ENCODE measurements at places on chromosomes 12 and 14. TPM values are rescaled to one million over a fixed set of nuclear protein-coding genes. Genes with fewer than 3 reads are reported as not detected.

- H3K27me3 ChIP-seq, result no peaks in the 10 kb centered on the region
- DNase-seq, result no peak
- no peak overlapping the region for H3K4me3 ChIP-seq
- no peak overlapping the region for H3K27ac ChIP-seq
- no peaks in the 10 kb centered on the region for H3K4me1 ChIP-seq
These were observed 329.6 kb downstream of the ADGRD1 start for GRCh38 chr12:131283191-131283861.

GRCh38 chr12:74732164-74732784, 194.6 kb downstream of the ATXN7L3B start:
- H3K27me3 ChIP-seq, result no peaks in the 10 kb centered on the region
- no peaks in the 10 kb centered on the region for H3K4me1 ChIP-seq
- DNase-seq, result no peak
- no peak overlapping the region for H3K4me3 ChIP-seq
- no peaks in the 10 kb centered on the region for H3K36me3 ChIP-seq

- no peaks in the 10 kb centered on the region for H3K36me3 ChIP-seq
- H3K4me3 ChIP-seq, result no peak overlapping the region
- H3K27ac ChIP-seq, result no peak overlapping the region
- DNase-seq, result no peak
These were observed 3.1 kb upstream of the GPX2 start for GRCh38 chr14:64945431-64946178.

GRCh38 chr12:78157199-78157598, 326.5 kb downstream of the NAV3 start:
- H3K4me1 ChIP-seq, result no peaks in the 10 kb centered on the region
- H3K27me3 ChIP-seq, result no peaks in the 10 kb centered on the region

DNA sequence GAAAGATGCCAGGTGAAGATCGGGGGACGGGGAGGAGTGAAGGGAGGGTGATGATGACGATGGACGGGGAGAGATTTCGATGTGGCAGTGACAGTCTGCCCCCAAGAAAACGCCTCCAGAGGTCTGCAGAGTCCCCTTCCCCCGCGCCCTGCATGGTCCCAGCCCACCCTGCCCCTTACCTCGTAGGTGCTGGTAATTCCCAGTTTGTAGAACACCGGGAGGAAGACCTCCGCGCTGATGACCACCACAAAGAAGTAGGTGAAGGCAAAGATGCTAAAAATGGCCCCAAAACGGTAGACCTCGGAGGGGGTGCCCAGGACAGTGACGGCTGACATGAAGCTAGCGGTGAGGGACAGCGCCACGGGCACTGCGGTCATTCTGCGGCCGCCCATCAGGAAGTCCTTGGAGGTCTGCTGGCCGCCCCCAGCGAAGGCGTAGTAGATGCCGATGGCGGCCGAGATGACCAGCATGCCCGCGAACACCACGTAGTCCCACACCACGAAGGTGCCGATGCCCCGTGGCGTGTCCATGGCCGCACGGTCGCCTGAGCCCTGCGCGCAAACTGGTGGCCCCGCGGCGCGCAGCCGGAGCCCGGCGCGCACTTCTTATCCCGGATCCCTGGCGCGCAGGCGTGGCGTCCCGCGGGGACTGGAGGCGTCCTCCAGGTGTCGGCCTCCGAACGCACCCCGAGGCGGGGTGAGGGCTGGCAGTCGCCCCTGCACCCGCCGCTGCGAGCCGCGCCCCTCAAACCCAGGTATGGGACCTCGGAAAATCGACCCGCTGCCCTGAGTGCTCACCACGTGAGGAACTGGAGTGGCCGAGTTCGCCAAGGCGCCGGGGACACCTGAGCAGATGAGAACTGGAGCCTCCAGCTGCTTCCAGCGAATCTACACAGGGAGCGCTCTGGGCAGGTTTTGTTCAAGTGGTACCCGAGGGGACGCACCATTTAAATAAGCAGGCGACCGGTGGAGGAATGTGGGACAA, at the start of gene SLC5A8:
TSS of gene SLC5A8 (minus strand) at position 920 of the 984 bp plus-strand sequence. CDS start at position 530, 390 bp downstream.
- DNase-seq, result peak; percentile 77
- no peaks in the 10 kb centered on the region for H3K36me3 ChIP-seq
- H3K27me3 ChIP-seq, result peaks cover 52% of the 10 kb centered on the region
- H3K4me3 ChIP-seq, result peak within 1 kb of the TSS; percentile 61

GRCh38 chr12:109432842-109433304, 44.2 kb downstream of the KCTD10 start:
- no peak overlapping the region for H3K27ac ChIP-seq
- H3K4me3 ChIP-seq, result no peak overlapping the region
- no peaks in the 10 kb centered on the region for H3K4me1 ChIP-seq
- H3K36me3 ChIP-seq, result no peaks in the 10 kb centered on the region
- DNase-seq, result peak; percentile 81

DNA sequence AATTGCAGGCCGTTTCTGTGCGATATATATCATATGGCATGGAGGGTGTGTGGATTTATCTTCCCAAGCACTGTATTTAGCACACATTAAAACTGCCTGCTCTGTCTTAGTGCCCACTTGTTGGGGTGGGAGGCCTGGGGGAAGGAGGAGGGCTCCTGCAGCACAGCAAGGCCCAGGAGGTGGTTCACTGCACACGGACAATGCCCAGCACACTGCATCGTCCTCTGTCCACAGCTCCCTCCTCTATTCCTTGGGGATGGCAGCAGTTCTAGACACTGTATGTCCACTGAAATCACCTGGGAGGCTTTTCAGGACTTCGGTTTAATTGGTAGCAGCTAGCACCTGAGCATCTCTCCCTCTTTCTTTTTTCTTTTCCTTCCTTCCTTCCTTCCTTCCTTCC, 161.2 kb downstream of the KTN1 start:
- DNase-seq, result no peak
- peaks cover 18% of the 10 kb centered on the region for H3K4me1 ChIP-seq
- no peaks in the 10 kb centered on the region for H3K27me3 ChIP-seq
- no peaks in the 10 kb centered on the region for H3K36me3 ChIP-seq
- H3K4me3 ChIP-seq, result no peak overlapping the region

- no peaks in the 10 kb centered on the region for H3K27me3 ChIP-seq
- DNase-seq, result no peak
- H3K27ac ChIP-seq, result no peak overlapping the region
- H3K36me3 ChIP-seq, result no peaks in the 10 kb centered on the region
- H3K4me1 ChIP-seq, result peaks cover 5% of the 10 kb centered on the region
These were observed 136.7 kb upstream of the ATP2B1 start for GRCh38 chr12:89845366-89845765.

Gene P2RX2
- total RNA-seq, result 0.15 TPM

Gene WNT1
- total RNA-seq, result not detected

Gene GSG1
- total RNA-seq, result not detected

Gene TRAFD1
- 40.5 TPM for total RNA-seq

All from neural progenitor cell (in vitro differentiated cells).